ENCODE measurements at places on chromosomes 2 and 18.

GRCh38 chr2:202376460-202377206, 506 bp downstream of the BMPR2 start:
- DNase-seq: peak; percentile 47

DNA sequence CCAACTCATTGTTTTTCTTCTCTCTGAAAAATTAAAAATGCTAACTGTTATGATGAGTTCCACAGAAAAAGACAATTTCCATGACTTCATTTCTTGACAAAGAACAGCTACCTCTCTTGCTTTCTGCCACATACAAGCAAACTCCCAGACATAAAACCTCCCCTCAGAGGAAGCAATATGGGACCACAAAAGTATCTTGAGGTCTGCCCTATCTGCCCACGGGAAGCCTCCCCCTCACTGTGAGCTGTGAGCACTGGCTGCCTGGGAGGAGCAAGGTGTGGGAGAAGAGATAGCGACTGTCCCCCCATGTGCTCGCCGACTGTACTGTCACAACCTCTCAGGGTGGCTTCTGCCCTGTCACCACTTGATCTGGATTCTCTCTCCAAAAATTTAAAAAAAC, 69.7 kb upstream of the NRP2 start:
- no peak for DNase-seq

DNA sequence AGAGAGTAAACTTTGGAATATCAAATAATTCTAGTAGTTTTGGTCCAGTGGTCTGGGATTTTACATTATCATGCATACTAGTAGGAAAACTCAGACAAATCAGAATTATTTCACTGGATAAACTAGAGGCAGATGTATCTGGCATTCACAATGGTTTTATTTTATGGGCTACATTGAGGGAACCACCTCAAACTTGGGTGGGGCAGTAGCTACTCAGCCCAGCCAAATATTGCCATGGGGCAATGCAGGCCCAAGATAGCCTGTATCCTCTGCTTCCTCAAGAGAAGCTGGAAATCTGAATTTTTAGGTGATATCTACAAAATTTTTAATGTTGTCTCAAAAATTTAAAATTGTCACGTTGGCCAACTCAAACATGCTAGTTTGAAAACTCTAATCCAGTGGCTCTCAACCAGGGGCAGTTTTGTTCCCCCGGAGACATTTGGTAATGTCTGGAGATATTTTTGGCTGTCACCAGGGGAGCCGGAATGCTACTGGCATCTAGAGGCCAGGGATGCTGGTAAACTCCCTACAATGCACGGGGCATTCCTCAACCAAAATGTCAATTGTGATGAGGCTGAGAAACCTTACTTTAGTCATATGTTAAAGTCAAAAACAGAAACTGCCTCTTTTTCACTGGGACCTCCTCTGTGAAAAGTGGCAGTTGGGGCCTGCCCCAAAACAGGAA, 172.8 kb upstream of the SPRED2 start:
- no peak for DNase-seq

DNA sequence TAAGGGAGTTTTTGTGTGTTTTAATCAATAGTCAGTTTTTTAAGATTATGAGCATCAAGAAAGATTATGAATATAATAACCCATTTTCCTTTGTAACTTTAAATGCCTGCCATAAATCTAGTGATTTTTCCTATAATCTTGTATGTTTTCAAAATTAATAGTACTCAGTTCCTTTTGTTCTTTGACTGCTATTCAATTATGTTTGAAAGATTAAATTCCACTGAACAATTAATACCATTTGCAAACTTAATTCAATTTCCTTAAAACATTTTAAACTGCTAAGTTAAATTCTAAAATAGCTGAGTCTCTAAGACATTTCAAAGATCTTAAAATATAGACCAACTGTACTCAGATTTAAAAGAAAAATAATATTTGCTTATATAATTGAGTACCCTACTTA, 1173.9 kb upstream of the TMEFF2 start:
- no peak for DNase-seq

DNA sequence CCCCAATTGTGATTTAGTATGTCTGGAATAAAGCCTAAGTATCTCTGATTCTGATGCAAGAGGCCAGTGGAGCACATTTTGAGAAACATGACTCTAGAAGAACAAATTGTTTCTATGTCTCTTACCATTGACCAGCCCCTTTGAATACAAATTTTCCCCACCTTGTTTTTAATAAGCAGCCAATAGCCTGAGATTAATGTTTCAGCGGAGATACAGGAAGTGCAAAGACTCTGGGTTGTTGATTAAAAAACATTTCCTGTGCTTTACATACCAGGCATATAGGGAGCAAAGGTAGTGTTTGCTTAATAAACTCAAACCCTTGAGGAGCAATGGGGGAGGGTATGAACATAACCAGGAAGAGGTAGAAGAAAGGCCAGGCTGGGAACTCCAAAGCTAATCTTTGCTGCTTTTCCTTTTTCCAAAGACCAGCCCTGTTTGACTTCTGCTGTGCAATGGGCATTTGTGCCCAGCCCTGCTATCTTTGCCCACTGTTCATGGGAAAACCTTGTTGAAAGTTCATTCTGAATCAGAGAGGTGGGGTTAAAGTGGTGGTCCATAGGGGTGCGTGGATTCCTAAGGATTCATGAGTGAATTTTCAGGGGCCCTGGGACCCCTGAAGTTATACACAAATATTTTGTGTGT, 29.3 kb downstream of the UPP2 start:
- peak; percentile 46 for DNase-seq

DNA sequence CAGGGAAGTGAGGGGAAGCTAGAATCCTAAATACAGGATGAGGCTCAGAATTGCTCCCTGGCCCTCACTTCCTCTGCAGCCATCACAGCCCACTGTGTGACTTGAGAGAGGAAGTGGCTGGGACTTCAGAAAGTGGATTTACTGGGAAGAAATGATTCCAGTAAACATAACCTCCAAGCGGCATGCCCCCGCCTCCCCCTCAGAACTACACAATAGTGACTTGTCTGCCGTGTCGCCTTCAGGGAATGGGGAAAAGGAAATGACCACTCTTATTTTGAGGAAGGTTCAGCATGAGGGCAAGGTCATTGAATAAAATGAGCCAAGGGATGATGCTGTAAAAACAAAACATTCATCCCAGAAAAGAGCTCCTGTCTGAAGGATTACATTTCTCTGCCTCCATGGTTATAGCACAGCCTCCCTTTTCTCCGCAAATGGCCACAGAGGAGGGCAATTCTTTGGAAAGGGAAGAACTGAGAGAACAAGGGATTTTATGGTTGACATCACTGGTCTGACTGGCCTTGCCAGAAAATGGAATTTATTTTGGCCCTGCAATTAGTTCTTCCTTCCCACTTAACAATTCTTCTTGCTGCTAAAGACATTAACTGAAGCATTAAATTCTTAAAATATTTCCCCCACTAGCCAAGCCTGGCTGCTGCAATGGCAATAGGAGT, 78.9 kb upstream of the DAPL1 start:
- peak; percentile 24 for DNase-seq

GRCh38 chr2:1156059-1156458, 205.4 kb downstream of the SNTG2 start:
- no peak for DNase-seq
